ENCODE measurements at places on chromosomes 16 and 17.

- no peak for DNase-seq
Measured at GRCh38 chr16:3596101-3596861, 15.1 kb downstream of the SLX4 start.

DNA sequence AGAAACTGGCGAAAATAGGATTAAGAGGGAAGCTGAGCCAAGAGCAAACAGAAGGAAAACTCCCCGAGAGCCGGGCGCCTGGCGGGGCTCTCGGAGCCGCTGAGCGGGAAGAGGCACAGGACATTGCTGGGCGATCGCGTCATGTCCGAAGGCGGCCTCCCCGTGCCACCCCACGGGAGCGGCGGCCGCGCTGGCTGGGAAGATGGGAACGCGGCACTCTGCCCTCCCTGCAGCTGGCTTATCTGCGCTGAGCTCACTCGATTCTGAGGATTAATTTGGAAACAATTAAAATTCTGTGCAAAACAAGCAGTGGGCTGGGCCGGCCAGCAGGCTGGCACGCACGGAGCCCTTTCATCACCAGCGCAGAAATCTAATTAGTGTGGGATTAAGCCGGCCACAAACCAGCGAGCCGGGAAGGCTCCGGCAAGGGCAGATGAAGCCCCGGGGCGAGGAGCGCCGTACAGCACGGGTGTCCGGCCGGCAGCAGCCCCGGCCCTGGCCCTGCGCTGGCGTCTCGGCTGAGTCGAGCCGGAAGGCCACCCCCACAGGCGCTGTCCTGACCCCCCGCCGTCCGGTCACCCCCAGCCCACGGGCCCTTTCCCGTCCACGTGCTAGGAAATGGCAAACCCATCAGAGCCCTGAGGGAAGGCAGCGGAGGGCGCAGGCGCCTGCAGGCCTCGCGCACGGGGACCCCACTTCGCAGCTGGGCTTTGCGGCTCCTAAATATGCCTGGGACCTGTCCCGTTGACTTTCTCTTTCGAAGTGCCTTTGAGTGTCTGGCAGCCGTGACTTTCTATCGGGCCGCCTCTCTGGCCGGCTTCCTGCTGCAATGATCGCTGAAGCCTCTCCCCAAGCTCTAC, 37.9 kb downstream of the SOX8 start:
- DNase-seq, result no peak

DNA sequence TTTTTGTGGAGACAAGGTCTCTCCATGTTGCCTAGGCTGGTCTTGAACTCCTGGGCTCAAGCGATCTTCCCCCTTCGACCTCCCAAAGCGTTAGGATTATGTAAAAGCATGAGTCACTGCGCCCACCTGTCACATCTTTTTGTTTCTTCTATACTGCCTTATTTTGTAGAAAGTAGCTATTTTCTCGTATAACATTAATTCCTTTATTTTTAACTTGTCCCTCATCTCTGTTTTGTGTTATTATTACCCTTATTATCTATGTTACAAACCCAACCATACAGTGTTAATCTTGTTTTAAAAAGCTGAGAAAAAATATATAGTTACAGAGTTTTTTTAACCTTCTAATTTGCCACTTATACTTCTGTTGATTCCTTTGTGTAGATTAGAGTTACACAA, 1.4 kb upstream of the TXNDC11 start:
- DNase-seq, result no peak

DNA sequence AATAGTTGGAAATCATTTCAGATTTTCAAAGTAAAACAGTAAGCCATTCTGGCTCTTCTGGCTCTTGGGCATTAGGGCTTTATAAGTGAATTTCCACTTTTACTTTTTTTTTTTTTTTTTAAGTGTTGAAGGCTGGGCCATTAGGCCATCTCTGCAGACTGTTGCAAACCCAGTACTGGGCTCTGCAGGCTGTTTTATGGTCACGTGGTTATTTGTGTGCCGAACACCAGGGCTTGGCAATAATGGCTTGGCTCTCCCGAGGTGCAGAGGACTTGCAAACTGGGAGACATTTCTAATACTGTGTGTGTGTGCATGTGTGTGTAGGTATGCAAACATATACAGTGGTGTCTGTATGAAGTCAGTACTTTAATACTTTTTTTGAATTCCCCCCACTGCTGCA, 194.9 kb upstream of the CDH5 start:
- DNase-seq, result no peak

DNA sequence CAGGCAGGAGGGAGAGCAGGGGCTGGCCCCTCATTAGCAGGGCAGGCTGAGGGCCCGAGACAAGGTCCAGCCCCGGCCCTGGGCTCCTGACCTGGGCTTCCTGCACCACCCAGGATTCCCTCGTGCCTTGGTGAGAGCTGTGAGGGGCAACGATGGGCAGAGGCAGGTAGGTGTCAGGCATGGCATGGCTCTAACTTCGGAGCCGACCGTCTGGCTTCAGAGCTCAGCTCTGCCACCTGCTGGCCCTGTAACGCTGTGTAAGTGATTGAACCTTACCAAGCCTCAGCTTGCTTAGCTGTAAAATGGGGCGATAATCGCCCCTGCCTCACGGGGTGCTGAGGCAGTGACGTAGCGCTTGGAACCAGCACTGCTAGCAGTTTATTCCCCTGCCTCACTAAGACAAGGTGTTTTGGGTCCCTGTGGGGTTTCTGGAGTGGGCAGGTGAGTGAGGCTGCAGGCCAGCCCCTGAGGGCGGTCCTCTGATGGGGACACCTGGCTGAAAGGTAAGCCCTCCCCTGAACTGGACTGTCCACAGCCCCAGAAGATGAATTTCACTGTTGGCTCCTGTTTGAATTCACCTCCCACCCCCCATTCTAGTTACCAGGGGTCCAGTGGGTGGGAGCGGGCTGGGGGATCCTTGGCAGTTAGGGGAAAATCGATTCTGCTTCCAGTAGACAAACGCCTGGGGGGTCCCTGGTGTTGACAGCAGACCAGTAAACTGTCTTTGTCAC, 184.8 kb upstream of the GSE1 start:
- DNase-seq, result no peak

- no peak for DNase-seq
Measured at GRCh38 chr16:75024594-75024993, 25.8 kb downstream of the ZNRF1 start.

DNA sequence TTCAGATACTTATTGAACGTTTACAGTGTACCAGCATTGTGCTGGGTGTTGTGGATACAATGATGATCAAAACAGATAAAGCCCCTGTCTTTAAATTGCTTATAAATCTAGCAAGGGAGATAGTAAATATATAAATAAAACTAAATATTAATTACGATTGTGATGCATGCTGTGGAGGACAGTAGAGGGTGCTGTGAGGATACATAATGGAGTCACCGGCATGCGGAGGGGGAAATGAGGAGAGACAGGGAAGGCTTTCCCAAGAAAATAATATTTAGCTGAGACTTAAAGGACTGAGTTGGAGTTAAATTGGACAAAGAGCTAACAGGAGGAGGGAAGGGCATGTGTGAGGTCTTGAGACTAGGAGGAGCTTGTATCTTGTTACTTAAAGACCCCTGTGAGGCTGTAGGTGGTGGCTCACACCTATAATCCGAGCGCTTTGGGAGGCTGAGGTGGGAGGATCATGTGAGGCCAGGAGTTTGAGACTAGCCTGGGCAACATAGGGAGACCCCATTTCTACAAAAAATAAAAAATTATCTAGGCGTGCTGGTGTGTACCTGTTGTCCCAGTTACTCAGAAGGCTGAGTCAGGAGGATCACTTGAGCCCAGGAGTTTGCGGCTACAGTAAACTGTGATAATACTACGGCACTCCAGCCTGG, 2.4 kb downstream of the DHRS7B start:
- DNase-seq, result no peak

DNA sequence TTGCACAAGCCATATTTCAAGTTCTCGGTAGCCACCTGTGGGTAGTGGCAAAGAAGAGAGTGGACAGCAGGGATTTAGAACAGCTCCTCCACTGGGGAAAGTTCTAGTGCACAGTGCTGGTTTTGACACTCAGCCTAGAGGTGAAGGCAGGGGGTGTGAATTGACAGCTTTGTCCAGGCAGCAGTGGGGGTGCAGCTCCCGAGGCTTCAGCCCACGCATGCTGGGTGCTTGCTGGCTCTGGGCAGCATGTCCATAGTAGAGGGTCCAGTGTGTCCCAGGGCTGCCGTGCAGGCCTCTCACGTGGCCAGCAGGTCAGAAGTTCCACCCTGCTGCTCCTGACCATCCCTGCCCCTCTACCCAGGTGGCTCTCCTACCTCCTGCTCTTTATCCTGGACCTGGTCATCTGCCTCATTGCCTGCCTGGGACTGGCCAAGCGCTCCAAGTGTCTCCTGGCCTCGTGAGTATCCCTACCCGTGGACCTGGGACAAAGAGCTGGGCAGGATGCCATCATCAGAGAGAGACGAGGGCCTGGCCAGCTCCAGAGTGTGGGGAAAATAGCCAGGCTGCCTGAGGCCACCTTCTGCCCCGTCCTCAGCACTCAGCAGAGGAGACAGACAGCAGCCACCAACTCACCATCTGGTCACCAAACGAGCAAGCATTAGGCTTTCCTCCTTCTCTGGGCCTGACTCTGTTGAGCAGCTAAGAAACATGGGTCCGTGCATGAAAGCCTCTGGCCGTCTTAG, 29.8 kb downstream of the TTYH2 start:
- DNase-seq, result no peak

DNA sequence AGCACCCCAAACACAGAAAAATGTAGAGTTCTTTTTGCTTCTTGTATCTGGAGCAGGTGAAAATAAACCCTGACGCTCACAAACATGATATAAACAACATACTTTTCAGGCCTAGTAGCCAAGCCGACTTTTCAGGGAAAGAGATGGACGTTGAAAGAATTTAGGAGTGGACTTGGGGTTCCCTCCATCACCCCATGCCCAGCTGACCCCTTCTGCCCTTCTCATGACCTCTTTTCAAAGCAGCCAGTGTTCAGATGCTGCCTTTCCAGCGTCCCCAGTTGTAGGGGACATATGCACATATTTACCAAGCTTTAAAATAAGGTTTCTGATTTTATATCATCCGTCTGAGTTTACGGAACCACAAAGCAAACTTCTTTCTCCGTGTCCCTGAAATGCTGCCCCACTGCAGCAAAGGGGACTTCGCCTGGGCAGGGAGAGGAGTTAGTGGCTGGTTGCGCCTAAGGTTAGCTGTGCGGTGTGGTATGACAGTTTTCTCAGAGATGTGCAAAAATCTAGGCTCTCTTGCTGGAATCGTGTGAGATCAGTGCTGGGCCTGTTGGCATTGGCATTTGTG, 235.5 kb downstream of the MRTFB start:
- no peak for DNase-seq

GRCh38 chr16:88406096-88407041, 23.6 kb downstream of the ZNF469 start:
- no peak for DNase-seq

DNA sequence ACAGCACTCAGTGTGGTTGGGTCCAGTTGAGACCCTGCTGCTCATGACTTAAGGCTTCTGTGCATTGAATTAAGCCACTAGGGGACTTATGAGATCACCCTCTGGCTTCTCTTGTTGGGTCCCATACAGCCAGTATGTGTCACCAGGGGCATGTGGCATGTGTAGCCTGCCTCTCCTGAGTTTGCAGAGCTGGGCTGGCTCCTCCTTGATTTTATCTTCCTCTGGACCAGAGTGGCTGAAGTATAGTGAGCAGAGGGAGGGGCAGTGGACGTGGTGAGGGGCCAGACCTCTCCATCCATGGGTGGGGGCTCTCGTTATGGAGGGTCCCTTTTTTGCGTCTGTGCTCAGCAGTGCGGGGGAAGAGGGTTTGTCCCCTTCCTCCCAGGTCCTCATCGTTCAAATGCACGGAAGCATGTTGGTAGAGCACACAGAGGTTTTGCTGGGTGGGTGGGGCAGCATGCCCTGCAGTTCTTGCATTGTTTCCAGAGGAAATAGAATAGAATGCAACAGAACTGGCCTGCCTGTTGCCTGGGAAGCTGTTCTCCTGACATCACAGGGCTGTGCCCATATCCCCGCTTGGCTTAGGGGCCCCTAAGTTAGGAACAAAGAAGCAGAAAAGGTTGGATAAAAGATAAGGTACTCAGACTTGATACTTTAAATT, 77.4 kb downstream of the SPECC1 start:
- no peak for DNase-seq

DNA sequence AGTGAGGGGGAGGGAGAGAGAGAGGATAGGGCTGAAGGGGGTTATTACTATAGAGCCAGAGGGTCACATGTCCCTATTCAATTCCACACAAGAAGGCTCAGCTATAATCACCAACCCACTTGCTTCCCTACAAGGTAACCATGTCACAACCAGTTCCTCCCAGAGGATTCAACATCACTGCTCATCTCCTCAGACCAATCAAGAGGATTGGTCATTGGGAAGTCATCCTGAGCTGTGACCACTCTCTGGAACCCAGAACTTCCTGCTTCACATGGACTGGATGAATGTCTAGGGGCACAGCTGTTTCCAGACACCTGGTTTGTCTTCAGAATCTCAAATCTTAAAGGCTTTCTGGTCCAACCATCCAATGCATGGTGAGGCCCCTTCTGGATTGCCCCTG, 154.9 kb upstream of the SDK2 start:
- DNase-seq, result no peak

DNA sequence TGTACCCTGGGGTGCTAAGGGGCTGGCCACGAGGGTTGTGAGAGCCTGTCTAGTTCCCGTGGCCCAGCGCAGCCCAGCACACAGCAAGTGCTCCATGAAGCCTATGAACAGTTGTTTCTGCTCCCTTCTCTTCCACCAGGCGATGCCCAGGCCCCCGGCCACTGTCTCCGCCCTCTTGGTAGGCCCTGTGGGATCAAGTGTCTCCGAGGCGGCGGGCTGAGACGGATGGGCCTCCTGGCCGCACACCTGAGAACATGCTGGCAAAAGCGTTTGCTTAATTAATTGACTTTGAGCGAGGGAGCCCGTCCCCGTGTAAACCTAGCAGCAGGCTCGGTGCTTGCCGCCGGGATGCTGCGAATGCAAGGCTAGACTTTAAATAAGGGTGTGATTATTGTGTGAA, 129.7 kb upstream of the GSE1 start:
- no peak for DNase-seq

DNA sequence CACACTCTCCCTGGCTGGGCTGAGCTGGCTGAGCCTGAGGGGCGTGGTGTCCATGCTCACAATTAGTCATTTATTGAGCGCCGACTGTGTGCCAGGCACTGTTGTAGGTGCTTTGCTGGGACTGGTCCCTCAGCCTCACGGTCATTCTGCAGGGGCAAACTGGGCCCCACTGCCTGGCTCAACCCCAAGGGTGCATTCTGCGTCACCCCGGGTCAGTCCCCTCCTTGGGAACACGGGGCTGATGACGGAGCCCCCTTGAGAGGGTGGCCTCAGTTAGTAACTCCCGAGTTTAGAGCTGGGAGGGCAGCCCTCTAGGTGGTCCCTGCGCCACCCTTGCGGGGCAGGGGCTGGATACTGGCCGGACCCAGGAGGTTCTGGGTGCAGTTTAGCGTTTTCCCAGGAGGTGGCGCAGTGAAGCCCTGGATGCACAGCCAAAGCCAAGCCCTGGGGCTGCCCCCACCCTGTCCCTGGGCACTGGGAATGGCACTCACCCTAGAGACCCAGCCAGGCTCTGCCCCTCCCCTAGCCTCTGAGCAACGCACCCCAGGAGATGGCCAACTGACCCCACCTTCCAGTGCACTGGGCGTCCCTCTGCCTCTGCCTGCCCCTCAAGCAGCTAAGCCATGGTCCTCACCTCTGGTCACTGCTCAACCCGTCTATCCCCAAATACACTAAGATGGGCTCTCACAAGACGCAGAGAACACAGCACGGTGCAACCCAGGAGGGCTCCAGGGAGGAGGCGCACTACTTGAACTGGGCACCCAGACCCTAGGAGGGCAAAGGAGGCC, 243.2 kb upstream of the GSE1 start:
- DNase-seq, result no peak

Measured in activated CD4-positive, CD25-positive, alpha-beta regulatory T cell treated with anti-CD3 and anti-CD28 coated beads, Interleukin-2, amount 50 U/mL, for 16 hours (primary cell).